ENCODE measurements at places on chromosomes 3 and 15. TPM values are rescaled to one million over a fixed set of nuclear protein-coding genes. Genes with fewer than 3 reads are reported as not detected.

DNA sequence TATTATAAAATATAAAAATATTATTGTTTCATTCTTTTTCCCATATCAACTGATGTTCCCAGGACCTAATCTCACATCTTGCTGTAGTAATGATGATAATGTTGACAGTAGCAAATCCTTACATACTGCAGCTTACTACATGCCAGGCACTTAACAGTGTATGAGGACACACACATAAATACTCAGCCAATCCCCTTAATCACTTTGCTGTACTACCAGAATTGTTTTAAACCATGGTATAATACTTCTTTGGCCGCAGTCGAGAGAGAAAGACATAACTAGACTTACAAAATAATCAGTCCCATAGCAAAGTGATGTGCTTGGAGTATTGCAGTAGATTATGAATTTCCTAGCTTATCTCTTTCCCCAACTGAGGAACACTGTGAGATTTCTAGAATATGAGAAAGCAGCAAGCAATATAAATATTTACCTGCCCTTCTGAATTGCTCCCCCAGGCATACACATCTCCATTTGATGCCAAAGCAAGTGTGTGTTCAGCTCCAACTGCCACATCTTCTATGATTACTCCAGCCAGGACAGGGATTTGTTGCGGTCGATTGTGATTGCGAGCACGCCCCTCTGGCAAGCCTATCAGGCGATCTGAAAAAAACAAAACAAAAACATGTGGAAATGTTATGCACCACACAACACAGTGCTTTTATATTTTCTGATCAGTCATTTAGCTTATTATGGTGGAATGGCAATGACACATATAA lies 33.0 kb downstream of the FBXL22 start:
- no peak for DNase-seq

DNA sequence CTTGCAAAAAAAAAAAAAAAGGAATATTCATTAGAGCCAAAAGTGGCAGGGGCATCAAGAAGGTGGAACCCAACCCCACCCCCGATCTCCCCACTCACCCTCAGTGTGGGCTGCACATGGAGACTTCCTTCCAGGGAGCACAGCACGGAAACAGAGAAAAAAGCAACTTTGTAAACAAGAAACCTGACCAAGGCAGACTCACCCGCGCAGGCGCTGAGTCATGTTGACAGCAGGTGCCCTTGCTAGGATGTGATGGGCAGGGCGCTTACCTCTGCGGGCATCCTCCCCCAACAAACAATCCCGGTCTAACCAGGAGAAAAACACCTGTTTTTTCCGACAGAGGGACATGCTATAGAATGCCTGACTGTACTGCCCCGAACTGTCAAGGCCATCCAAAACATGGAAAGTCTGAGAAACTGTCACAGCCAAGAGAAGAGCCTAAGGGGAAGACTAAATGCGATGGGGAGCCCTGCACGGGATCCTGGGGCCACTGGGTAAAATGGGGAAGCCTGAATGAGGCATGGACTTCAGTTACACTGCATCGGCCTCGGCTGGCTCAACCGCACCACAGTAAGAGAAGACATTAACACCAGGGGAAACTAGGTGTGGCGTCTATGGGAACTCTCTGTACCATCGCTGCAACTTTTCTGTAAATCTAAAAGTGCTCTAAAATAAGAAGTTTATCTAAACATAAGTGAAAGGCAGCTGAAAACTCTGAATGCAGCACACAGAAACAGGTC lies 66.7 kb upstream of the GATA2 start:
- peak; percentile 72 for DNase-seq

Gene STRA6
- total RNA-seq = 83.6 TPM

Gene NEK11
- total RNA-seq = 13.2 TPM

Gene DUOXA2
- not detected for total RNA-seq

DNA sequence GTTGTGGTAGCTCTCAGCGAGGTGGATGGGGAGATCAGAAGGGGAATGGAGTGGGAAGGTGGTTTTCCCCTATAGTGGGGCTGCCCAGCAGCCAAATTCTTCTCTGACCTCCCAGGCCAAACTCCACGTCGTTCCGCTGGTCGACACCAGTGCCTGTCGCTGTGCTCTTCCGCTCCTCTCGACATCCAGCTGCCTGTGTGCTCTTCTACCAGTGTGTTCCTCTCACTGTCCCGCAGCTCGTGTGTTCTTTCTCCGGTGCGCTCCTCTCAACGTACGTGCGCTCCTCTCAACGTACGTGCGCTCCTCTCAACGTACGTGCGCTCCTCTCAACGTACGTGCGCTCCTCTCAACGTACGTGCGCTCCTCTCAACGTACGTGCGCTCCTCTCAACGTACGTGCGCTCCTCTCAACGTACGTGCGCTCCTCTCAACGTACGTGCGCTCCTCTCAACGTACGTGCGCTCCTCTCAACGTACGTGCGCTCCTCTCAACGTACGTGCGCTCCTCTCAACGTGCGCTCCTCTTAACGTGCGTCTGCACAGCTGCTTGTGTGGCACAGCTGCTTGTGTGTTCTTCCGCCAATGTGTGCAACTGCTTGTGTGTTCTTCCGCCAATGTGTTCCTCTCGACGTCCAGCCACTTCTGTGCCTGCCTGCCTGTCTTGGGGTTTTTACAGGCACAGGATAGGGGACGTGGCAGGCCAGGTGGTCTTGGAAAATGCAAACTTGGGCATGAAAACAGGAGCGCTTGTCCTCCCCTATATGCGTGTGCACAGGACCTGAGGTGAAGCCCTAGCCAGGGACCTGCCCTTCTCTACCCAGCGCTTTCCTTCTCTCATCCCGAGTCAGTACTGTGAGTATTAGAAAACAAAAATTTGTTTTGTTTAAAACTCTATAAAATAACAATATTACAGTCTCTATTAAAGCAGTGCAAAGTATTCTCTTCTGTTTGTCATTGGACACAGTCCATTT lies 991.1 kb downstream of the GBE1 start:
- DNase-seq = no peak

Gene NIPA2
- total RNA-seq = 48.4 TPM

GRCh38 chr15:99857836-99858235 lies 124.6 kb upstream of the LYSMD4 start:
- DNase-seq = no peak

DNA sequence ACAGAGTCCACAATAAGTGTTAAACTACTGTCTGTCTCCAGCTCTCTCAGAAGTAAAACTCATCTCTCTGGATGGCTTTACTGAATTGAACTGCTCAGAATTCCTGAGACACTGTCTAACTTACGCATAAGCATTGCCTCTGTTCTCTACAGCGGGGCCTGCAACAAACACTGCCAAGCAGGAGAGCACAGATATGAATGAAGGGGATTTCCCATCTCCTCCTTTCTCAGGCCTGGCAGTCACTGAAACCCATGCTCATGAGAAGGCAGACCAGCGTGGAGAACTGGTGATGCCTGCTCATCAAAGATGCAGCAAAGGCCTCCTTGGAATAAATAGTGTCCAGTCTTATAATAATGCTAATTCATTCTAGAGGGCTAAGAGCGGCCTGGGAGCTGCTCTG lies 10.3 kb downstream of the RASGRP1 start:
- no peak for DNase-seq

DNA sequence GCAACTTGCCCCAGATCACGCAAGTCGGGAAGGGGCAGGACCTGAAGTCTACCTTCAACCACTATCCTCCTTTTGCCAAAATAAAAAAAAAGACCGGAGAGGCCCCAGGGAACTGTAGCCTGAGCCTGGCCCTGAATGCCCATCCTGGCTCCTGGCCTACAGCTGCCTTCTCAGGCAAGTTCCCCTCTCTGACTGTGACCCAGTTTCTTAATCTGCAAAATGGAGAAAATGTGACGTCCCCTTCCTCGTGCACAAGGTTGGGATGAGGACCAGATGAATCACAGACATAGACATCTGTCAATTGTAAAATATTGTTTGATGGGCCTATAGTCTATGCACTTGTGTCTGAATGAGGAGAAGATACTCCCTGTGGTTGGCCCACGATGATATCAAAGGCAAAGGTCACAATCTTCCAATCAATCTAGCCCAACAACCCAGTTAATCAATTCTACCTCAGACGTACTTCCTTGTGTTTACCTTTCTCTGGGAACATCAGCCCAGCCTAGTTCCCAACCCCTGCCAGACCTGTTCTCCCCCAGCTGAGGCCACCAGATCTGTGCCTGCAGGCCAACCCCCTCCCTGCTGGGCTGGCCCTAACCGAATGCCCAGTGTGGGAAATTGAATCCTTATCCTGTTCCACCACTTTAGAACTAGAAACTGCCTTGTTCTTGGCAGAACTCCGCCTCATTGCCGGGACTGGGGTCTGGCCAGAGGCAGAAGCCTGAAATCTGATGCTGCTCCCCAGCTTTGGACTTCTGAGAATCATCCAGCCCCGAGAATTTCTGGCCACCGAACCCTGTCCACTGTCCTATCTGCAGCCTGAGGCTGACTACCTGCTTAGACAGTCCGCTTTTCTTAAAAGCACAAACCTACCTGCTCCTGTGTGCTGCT lies 101.8 kb upstream of the LIPC start:
- peak; percentile 96 for DNase-seq

Gene CFAP100
- not detected for total RNA-seq

DNA sequence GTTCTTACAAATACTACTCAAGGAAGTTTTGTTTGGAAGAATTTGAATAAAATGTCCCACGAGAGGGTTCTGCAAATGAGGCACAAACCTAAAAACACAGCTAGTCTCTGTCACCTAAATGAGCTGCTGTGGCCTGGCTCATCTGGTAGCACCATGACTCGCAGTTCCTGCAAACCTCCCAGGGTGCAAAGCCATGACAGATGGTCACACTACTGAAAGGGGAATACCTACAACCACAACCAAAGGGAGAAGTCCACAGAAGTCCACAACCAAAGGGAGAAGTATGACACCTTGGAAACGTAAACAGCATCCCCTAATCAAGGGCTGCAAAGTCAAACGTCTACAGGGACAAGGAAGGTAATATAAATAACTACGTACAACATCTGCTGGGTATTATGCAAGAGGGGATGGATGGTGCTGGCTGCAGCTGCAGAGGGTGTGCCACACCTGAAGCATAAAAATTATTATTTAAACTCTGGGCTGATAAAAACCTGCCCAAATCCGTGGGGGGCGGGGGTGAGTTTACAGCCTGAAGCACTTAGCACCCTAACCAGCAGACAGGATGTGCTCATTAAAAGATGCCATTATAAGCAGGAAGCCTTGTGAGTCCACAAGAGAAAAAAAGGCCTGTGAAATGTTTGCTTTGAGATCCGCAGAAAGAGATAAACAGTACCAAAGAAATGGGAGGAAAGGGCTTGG lies 184.0 kb downstream of the MAGI1 start:
- DNase-seq = peak; percentile 90

Gene STRIT1
- total RNA-seq = not detected

- DNase-seq = no peak
Measured at GRCh38 chr3:142356818-142357217, 91.0 kb downstream of the XRN1 start.

DNA sequence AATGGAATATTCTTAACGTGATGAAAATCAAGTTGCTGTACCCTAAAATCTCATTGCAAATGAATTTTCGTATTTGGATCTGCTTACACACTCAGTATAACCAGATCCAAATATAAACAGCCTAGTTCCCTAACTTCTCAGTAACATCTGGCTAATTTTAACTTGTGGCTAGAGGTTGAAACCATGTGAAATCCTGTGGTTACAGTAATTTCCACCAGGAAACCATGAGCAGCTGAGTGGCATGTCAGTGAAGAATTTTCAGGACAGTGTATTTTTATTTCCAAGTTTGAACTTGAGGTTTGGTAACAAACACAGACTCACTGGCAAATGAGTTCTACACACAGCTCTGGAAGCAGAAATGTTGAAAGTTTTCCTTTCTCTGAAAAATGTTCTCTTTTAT lies 754.1 kb downstream of the NR2F2 start:
- DNase-seq = no peak

Gene KCNAB1
- total RNA-seq = 1.4 TPM
